Astrocyte of the hippocampus (primary cell): ENCODE measurements at places on chromosomes 16 and 17.
A peak's percentile ranks its signal among the peaks of the same experiment; 100 is the strongest.

DNA sequence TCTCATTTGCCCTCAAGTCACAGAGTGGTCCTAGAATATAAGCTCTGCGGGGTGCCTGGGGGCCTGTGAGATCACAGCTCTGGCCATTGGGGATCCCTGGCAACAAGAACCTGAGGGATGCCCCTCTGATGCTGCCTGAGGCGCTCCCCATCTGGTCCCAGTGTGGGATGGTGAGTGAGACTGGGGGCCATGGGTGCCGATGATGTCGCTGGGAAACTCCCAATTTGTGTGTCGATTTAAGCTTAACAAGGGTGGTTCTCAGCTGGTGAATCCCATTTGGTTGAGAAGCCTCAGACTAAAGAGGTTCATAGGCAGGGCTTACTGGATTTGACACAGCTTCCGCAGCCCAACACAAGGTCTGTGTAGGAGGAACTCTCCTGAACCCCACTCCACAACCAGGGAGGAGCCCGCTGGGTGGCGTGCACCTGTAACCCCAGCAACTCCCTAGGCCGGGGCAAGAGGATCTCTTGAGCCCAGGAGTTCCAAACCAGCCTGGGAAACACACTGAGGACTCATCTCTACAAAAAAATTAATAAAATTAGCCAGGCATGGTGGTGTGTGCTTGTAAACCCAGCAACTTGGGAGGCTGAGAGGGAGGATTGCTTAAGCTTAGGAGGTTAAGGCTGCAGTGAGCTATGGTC lies 63.7 kb upstream of the SIAH1 start:
- no peak for DNase-seq

GRCh38 chr16:54231919-54232318 lies 54.7 kb downstream of the IRX3 start:
- no peak for DNase-seq

DNA sequence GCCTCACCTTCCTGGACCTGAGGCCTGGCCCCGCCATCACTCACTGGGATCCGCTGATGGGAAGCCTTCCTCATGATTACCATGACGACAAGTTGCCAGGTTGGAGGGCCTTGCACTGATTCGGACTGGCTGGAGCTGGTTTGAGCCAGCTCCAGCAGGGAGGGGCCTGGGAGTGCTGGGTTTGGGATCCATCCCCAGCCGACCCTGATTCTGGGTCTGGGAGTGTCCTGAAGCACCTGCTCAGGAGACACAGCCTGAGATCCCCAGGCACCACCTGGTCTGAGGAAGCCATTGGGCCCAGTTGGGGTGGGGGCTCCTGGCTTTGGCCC lies 5.9 kb upstream of the BAIAP3 start:
- no peak for DNase-seq

DNA sequence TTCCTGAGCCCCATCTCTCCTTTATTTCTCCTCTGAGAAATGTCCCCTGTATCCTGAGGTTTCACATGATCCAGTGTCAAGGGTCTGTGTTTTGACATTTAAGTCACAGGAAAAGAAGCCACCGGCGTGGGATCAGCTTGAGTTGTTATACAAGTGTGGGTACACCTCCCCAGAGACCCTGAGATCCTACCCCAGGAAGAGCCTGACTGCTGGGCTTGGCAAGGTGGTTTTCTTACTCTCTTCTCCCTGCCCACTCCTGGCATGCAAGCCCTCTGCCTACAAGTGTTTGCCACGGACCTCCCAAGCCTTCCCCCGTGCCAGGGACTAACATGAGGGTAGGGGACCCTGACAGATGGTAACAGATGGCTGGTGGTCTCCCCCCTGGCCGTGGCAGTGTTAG lies 2.8 kb upstream of the ARHGAP27 start:
- no peak for DNase-seq

- no peak for DNase-seq
Observed at GRCh38 chr17:47620503-47621245, 29.0 kb upstream of the KPNB1 start.

GRCh38 chr17:33242375-33243124 lies 50.5 kb downstream of the ASIC2 start:
- DNase-seq, result no peak

- DNase-seq, result no peak
Observed at GRCh38 chr17:30217054-30217453, 18.4 kb downstream of the SLC6A4 start.

GRCh38 chr17:31798205-31798724 lies 60.8 kb downstream of the COPRS start:
- DNase-seq, result no peak

DNA sequence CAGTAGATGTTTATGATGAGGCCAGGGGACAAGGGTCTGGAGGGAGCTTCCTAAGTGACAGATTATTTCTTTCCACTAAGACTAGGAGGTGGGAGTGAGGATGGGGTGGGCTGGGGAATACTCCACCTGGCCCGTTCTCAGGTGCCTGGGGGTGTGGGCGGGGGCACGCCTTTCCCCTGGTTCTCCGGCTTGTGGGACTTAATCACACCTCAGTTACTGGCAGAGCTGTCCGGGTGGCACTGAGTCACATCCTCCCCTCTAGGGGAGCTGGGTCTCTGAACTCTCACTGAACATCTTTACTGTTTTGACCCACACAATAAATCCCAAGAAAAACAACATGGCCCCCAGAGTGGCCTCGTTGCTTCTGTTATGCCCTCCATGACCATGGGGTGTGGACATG lies 332.8 kb downstream of the MAF start:
- DNase-seq, result no peak

DNA sequence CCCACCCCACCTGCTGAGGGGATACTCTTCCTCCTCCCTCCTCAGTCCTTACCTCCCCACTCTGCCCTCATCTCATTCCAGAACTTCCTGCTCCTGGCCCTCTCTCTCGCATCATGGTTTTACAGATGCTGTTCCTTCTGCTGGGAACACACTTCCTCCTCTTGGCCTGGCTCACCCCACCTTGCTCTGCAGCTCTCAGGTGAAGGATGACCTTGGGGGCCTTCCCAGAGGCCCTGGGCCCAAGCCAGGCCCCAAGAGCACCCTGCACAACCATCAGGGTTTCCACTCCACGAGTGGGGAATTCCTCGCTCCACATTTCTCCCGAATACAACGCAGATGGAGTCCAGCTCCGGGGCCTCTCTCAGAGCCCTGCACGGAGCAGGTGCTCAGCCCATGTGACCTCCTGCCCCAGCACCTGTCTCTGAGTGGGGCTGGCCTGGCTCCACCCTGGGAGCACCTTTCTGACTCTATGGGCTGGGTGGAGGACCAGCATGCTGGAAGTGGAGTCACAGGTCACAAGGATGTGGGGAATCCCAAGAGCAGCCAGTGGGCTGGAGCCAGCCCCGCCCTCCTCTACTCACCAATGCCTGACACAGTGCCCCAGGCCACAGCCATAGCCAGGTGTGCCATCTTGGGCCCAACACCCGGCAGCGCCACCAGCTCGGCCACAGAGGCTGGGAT lies 4.5 kb downstream of the NTHL1 start:
- no peak for DNase-seq

DNA sequence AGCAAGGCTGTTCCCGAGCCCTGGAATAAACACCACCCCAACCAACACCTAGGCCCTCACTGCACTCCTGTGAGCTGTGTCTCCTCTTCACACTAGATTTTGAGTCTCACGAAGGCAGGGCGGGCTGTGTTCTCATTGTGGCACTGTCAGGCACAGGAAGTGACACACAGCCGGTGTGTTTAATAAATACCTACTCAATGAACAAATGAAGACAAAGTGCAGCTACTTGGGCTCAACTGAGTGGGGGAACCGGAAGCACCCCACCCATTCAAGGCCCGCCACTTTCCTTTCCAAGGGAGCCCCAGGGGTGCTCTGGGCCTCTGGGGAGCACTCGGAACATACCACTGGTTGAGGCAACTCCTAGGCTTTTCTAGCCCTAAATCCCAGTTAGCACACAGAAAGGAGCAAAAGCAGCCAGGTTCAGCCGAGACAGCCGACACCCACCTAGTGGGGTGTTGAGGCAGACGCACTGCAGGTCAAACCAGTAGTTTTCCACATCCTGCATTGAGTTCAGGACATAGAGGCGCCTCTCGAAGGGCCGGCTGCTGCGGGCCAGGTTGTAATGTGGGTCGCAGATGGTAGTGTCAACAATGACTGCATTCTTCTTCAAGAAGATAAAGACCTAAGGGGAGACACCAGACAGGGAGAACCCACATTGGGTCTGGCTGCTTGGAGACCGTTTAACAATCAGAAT lies 57.7 kb downstream of the GTF3C1 start:
- no peak for DNase-seq

- peak; percentile 94 for DNase-seq
Observed at GRCh38 chr17:82267575-82268379, 5.7 kb downstream of the CSNK1D start.

GRCh38 chr17:64736804-64737492 lies 74.8 kb upstream of the SMURF2 start:
- peak; percentile 58 for DNase-seq

DNA sequence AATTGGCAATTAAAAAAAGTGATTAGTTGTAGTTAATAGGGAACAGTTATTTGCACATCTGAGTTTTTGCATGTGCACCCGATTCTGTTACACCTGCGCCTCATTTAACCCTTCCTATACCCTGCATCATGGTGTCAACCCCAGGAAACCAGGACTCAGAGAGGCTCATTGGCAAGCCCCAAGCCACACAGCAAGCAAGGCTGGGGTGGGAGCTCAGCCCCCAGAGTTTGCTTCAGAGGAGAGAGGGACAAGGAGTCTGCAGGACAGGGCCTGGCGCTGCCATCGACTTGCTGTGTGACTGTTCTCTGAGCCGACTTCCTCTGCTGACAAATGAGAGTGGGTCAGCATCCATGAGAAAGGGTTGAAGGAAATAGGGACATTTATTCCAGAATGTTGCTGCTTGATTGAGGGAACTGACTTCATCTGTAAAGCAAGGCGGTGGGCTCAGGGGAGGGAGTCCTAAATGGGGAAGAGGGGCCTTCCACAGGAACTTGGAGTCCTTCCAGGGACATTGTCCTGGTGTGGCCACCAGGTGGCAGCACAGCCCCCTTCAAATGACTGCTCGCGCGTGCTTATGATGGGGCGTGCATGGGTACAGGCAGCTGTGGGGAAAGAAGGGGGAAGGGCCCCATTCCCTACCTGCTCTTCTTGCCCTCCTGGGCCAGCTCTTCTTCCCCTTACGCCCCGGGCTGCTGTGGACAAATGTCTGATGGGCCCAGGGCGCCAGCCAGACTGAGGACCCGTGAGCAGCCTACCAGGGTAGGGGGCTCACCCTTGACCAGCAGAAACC lies 51.6 kb downstream of the NT5M start:
- peak; percentile 82 for DNase-seq

- peak; percentile 41 for DNase-seq
Observed at GRCh38 chr16:21263640-21264570, 14.2 kb downstream of the CRYM start.

DNA sequence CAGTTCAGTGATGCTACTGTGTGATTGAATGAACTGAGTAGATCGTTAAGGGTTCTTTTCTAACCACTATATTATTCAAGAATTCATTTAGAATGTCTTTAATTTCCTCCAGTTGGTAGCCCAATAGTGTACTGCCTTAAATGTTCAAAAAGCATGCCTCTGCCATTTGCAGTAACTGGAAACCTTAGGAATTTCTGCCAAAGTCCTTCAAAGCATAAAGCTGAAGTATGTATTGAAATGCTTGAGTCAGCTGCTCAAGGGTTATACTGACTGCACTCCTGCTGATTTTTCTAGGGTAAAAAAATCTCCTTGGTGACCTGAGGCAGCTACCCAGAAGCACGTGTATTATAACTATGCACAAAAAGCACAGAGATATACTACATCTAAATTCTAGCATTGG lies 56.5 kb downstream of the SNTB2 start:
- peak; percentile 70 for DNase-seq

- DNase-seq, result no peak
Observed at GRCh38 chr17:49748223-49748622, 15.7 kb downstream of the FAM117A start.

DNA sequence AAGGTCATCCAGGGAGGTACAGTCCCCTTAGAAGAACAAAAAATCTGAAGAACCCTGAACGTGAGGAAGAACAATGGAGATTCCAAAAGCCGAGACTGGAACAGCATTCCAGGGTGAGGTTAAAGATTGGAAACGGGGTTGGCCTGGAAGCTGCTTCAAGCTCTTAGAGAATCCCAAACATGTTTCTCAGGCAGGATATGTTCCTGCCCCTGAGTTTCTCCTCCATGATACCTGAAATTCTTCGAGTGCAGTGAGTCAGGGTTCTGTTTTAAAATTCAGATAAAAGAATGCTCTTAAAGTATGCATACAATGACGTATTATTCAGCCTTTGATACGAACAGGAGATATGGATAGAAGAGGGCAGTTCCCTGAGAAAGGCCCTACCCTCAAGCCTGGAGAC lies 293.1 kb downstream of the HS3ST3B1 start:
- DNase-seq, result no peak

DNA sequence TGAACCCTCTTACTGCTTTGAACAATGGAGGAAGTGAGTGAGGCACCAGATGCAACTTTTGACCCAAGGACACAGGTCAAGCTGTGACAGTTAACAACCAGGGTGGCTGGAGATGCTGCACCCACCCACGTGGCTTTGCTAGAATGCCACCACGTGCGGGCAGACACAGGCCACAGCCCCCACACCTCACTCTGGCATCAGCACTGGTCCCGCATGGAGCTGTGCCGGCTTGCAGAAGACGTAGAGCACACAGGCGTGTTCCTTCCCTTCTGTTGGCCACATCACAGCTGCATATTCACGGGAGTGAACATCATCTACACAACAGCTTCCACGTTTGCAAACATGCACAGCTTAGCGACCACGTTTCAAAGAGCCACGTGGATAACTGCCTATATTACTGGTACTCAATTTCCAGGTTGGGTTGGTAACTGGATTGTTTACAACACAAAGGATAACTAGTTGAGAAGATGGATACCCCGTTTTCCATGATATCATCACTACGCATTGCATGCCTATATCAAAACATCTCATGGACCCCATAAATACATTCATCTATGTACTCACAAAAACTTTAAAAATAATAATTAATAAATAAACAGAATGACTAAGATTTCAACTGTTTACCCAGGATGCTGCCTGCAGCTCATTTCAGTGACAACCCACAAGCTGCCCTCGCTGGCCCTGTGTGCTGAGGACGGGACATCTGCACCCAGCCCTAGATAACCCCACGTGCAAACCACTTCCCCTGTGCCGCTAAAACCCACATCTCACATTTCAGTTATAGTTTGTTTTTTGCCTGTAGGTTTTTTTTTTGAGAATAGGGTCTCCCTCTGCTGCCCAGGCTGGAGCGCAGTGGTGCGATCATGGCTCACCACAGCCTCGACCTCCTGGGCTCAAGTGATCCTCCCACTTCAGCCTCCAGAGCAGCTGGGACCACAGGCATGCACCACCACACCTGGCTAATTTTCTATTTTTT lies 132.0 kb downstream of the ANKRD11 start:
- DNase-seq, result no peak

GRCh38 chr17:27602721-27603420 lies 28.1 kb upstream of the LGALS9 start:
- DNase-seq, result peak; percentile 86
